HCEC 1CT (cell line): ENCODE measurements at places on chromosomes 3 and 15.

DNA sequence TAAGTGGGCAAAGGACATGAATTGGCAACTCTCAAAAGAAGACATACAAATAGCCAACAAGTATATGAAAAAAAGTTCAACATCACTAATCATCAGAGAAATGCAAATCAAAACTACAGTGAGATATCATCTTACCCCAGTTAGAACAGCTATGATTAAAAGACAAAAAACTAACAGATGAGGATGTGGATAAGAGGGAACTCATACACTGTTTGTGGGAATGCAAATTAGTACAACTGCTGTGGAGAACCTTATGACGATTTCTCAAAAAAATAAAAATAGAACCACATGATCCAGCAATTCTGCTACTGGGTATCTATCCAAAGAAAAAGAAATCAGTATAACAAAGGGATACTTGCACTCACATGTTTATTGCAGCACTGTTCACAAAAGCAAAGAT, 28.6 kb downstream of the NEK10 start:
- DNase-seq = no peak

DNA sequence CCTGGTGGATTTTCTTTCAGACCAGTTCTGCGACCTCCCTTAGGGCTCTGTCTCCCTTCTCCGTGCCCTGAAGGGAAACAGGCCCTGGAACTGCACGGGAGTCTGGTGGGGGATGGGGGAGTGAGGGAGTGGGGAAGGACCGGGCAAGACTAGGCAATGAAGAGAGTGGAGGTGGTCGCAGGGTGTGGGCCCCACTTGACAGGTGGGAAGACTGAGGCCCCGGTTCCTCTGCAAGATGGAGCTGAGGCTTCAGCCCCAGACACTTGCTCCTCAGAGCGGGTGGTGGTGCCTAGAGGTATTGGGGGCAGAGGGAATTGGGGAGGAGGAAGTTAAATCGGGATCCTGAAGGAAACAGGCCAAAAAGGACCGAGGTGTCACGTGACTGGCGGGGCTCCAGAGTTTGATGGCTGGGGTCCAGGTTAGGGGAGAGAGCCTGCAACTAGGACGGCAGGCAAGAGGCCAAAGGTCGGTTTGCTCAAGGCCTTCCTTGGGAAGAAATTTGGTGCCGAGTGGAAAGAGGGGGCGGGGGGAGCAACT, 597 bp upstream of the CAMK1 start:
- DNase-seq = peak; percentile 20

GRCh38 chr3:38207254-38208003, 42.1 kb downstream of the OXSR1 start:
- DNase-seq = no peak

DNA sequence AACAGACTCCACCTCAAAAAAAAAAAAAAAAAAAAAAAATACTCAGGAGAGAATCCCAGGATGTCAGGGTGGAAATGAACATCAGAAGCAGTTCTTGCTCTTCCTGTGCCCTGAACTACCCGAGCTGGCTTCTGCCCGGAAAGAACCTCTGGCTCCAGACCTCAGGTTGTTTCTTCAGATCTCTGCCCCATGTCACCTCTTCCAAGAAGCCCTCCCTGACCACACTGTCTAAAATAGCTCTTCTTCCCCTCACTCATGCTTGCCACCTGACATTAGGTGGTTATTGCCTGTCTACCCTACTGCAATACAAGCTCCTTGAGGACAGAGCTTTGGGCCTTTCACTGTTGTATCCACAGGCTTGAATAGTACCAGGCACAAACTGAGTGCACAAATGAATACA, 8.2 kb downstream of the TKT start:
- no peak for DNase-seq

DNA sequence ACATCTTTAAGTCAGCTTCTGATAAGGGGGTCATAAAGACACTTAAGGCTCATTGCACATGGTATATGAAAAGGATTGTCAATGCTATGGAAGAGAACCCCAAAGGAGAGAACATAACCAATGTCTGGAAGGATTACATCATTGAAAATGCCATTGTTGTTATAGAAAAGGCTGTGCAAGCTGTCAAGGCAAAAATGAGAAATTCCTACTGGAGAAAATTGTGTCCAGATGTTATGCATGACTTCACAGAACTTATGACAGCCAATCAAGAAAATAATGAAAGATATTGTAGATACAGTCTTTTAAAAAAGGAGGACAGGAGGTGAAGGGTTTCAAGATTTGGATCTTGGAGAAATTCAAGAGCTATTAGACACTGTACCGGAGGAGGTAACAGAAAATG, 96.3 kb upstream of the MBNL1 start:
- DNase-seq = peak; percentile 31

- no peak for DNase-seq
These were observed 79.8 kb downstream of the ADAMTSL3 start for GRCh38 chr15:83733691-83734090.

- peak; percentile 27 for DNase-seq
These were observed 10.0 kb downstream of the ARMC8 start for GRCh38 chr3:138197058-138197457.

GRCh38 chr3:76345878-76346277, 560.5 kb upstream of the ZNF717 start:
- no peak for DNase-seq

GRCh38 chr3:99548674-99549073, 89.7 kb upstream of the COL8A1 start:
- no peak for DNase-seq

DNA sequence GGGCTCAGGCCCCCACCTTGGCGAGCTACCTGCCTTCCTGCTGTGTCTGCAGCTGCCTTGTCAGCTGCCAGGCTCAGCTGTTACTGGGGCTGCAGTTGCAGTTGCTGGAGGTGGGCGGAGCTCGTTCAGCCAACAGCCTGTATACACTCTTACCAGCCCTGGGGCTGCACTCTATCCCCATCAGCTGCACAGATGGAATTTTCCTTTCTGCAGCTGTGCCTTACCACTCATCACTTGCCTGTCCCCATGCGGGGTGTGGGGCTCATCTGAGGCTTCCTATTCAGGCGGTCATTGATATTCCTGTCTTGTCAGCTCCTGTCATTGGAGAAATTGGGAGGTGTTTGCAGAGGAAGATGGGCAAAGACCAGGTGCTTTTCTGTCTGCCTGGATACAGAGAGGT, 9.1 kb upstream of the SYN2 start:
- DNase-seq = no peak

DNA sequence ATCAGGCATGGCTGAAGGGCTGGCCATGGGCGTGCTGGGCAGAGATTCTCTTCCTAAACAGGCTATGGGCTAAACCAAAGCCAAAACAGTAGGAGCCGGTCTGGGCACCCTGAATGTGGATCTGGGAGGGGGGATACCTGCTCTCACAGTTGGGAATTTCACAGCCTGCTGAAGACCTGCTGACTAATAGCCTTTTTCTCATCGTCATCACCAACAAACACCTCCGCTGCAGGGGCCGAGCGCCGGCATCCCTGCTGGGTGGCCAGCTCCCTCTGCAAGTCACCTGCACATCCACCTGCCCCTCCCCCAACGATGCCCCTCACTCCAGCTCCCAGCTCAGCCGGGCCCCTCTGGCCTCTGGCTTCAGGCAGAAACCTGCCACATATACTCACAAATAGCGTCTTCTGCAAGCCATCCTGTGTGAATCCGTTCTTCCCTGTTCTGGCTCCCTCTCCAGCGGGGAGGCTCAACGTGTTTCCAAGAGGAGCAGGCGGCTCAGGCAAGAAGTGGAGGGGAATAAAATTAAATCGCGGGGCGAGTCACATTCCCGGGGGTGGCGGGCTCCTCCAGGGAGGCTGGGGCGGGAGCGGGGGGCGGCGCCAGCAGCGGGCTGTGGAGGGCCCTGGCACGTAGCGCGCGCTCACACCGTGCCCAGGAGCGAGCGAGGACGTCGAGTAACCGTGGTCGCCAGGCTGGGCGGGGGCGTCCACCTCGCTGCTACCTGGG, 466 bp downstream of the IQSEC1 start:
- DNase-seq = no peak

DNA sequence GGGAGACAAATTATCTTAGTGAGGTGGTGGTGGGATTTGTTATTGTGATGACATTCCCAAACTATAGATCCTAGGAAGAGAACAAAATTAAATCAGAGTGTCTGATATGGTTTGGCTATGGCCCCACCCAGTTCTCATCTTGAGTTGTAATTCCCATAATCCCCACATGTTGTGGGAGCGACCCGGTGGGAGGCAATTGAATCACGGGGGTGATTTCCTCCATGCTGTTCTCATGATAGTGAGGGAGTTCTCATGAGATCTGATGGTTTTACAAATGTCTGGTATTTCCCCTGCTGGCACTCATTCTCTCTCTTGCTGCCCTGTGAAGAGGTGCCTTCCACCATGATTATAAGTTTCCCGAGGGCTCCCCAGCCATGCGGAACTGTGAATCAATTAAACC, 62.0 kb downstream of the RPL22L1 start:
- DNase-seq = no peak

- peak; percentile 62 for DNase-seq
These were observed 93.9 kb upstream of the CCDC80 start for GRCh38 chr3:112734736-112735350.

- DNase-seq = peak; percentile 57
These were observed 48.7 kb downstream of the PRICKLE2 start for GRCh38 chr3:64176461-64176996.

- no peak for DNase-seq
These were observed 166.8 kb upstream of the COL8A1 start for GRCh38 chr3:99471353-99472323.

DNA sequence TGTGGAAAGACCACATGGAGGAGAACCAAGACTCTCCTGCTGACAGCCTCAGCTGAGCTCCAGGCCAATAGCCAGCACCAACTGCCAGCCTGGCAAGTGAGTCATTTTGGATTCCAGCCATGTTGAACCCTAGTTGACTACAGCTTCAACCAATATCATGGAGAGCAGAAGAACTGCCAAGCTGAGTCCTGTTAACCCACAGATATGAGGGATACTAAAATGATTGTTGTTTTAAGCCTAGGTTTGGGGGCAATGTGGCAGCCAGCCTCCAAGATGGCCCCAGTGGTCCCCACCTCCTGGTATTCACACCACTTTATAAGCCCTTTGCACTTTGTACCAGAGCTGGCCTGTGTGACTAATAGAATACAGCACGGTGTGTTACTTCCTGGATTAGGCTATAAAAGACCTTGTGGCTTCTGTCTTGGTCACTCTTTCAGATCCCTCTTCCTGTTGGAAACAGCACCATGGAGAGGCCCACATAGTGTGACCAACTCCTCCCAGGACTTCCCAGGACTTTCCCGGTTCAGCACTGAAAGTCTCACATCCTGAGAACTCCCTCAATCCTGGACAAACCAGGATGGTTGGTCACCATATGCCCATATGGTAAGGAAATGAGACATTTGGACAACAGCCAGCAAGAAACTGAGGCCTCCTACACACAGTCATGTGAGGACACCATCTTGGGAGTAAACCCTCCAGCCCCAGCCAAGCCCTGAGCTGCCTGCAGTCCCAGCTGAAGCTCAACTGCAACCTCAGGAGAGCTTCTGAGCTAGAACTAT, 32.4 kb upstream of the CDV3 start:
- peak; percentile 88 for DNase-seq

- DNase-seq = no peak
These were observed 375.9 kb downstream of the MCTP2 start for GRCh38 chr15:94607176-94607654.

- DNase-seq = no peak
These were observed 4.2 kb upstream of the RAB8B start for GRCh38 chr15:63185206-63185605.

- peak; percentile 26 for DNase-seq
These were observed 7.2 kb downstream of the SPG21 start for GRCh38 chr15:64982472-64982871.

- DNase-seq = no peak
These were observed 822 bp upstream of the FBN1 start for GRCh38 chr15:48646331-48646730.

DNA sequence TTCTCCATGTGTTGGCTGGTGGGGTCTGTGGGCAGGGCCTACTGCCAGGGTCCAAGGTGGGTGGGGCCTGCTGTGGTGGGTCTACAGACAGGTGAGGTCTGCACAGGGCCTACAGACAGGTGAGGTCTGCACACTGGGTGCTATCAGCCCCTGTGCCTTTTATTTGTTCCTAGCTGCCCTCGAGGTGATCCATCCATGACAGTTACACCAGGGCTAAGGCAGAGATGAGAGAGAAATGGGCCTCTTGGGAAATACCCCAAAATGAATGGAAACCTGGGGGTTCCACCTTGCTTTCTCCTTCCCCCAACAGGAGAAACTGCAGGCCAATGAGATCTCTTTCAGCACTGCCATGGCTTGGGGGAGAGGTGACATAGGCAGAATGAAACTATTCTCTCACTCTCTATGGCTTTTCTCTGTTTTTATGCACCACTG, 36.4 kb downstream of the CFAP100 start:
- DNase-seq = no peak

DNA sequence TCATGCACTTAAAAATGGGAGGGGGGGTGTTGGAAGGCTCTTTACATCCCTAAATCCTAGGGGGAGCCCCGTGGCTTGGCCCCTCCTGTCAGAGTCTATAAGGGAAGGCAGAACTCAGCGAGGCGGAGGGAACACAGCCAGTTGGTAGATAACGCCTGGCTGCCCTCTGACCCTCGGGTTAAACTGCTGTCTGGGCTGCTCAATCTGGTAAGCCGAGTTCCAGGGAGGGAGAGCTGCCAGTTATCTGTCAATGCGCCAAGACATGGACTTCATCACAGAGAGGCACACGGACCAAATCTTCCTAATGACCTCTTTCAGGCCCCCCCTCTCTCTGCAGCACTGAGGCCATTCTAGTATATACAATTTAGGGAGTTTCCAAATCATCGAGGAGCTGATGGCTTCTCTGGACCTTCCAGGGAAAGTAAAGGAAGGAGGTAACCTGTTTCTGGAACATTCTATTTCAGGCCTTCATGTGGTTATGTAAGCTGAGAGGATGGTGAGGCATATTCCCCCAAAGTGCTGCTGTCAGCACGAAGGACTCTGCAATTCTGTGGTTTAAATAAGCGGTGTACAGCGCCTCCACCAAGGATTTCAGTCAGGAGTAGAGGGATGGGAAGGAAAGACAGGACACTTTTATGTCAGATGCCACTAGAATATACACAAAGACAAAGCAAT, 349.0 kb downstream of the MCTP2 start:
- DNase-seq = no peak

DNA sequence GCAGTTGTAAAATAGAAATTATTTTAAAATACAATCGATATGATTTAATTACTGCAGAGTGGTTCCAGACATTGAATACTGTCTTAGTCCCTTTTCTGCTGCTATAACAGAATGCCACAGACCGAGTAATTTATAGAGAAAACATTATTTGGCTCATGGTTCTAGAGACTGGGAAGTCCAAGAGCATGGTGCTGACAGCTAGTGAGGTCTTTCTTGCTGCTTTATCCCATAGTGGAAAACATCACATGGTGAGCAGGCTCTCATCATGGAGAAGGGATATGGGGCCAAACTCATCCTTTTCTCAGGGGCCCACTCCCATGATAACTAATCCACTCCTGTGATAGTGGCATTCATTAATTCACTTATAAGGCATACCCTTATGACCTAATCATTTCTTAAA, 120.0 kb upstream of the TBL1XR1 start:
- no peak for DNase-seq
